HS-27A (cell line): ENCODE measurements at places on chromosomes 13 and 19.

DNA sequence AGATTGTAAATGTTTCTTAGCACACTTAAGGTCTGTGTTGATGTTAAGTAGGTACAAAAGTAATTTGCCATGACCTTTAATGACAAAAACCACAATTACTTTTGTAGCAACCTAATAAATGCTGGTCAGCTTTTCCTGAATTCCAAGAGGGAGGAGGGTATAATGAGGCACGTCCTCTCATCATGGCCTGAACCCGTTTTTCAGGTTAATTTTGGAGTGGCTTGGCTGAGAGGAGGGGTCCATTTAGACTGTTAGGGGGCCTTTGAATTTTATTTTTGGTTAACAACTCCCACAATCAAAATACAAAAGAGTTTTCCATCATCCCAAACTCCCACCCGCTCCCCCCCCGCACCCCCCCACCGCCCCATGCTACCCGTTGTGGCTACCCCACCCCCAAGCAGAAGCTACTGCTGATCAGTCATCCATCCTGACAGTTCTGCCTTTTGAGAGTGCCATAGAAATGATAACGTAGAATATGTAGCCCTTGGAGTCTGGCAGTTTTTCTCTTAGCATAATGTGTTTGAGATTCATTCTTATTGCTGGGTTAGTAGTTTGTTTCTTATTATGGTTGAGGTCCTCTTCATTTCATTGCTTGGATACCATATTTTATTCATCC lies 14.4 kb upstream of the PLEKHF1 start:
- no peak for DNase-seq

- DNase-seq: no peak
These were observed 140.7 kb downstream of the KCTD12 start for GRCh38 chr13:76745261-76746200.

GRCh38 chr13:25267715-25268114 lies 19.6 kb downstream of the MTMR6 start:
- no peak for DNase-seq

DNA sequence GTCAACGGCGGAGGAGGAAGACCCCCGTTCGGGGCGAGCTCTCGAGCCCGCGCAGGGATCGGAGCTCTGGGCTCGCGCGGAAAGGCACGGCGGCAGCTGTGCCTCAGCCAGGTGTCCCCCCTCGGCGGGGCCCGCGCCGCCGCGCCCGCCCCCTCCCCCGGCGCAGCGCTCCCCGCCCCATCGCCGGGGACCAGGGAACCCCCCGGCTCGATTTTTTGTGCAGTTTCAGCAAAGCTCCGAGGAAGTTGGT lies 110.0 kb downstream of the KCNRG start:
- DNase-seq: no peak

GRCh38 chr13:28953714-28954418 lies 133.7 kb downstream of the MTUS2 start:
- no peak for DNase-seq
